EH (cell line): ENCODE measurements at places on chromosomes 5 and 9.

GRCh38 chr5:25858019-25858418 is 1180.4 kb downstream of the CDH9 start:
- DNase-seq, result no peak

DNA sequence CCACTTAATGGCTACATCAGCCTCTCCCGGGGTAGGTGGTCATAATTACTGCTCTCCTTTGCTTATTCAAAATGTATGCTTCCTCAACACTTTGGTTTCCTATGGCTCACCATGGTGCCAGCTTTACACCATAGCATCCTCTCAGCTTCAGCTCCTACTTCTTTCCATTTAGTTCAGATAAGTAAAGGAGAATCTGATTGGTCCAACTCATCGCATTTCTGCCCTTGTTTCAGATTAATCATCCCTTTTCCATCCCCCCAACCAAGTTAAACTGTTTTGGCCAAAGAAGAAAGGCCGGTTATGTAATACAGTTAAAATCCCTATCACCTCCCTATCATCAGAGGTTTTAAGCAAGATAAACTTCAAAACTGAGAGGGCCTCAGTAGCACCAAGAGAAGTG is 130.5 kb downstream of the CETN3 start:
- no peak for DNase-seq

DNA sequence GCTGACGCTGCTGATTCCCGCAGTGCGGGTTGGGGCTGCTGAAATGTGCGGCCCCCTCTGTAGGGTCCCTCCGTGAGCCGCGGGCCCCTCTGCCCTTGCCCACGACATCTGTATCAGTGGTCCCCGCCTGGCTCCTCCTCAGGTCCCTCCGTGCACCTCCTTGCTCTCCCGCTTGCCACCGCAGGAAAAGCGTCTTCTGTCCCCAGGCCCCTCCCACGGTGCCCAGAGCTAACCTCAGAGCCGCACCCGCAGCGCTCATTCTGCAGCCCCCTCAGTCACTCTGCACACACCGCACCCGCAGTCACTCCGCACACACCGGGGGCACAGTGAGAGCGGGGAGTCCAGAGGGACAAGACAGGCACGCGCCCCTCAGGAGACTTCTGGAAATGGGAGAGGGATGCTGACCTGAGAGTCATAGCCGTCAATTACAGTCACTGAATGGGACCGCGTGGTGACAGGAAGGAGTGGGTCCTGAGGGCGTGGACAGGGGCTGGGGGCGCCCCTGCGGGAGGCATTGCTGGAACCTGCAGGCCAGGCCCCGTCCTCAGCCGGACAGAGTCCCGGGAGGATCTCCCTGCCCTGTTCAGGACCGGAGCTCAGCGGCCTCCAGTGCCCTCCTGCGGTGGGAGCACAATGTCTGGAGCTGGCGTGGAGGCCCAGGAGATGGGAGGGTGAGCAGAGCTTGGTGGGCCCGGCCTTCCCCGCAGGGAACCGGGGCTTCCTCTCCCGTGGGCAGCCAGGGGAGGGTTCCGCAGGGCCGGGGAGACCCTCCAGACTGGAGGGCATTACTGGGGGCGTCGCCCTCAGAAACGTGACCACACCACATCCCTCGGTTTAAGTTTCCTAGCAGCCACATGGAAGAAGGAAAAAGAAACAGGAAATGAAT is 66.1 kb upstream of the CTSL start:
- no peak for DNase-seq

DNA sequence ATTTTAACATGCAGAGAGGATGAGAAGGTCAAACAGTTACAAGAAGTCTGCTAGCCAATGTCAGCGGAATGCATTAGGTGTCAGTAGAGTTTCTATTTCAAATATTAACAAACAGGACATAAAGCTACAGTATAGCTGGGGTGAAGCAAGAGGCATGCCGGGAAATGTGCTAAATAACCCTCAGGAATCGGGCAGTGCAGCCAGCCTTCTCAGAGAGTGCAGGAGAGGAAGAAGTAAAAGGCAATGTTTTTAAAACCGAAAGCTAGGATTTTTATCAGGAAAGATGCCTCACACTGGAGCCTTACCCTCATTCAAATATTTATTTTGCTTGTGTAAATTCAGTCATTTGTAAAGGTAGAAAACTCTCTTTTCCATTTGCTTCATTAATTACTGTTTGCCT is 59.1 kb upstream of the SH3GL2 start:
- DNase-seq, result no peak

DNA sequence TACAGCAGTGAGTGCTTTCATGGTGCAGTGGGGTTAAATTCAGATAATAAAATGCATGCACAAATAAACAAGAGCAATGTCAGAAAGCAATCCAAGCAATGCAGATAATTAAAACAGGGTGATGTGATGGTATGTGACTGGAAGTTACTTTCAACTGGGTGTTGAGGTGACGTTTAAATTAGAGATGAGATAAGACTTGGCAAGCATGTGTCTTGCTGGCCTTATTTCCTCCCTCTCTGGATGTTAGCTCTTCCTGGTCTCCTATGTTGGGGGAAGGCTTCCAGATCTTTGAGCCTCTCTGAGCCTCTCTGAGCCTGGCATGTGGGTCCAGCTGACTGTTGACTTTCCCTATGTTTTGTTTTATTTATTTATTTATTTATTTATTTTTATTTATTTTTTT is 54.4 kb downstream of the DOCK2 start:
- peak; percentile 83 for DNase-seq

GRCh38 chr5:56710826-56711590 is 104.3 kb upstream of the MAP3K1 start:
- peak; percentile 98 for DNase-seq

GRCh38 chr9:127390563-127390962 is 6.4 kb upstream of the SLC2A8 start:
- no peak for DNase-seq

- peak; percentile 56 for DNase-seq
Measured at GRCh38 chr9:17531642-17532254, 47.1 kb upstream of the SH3GL2 start.

DNA sequence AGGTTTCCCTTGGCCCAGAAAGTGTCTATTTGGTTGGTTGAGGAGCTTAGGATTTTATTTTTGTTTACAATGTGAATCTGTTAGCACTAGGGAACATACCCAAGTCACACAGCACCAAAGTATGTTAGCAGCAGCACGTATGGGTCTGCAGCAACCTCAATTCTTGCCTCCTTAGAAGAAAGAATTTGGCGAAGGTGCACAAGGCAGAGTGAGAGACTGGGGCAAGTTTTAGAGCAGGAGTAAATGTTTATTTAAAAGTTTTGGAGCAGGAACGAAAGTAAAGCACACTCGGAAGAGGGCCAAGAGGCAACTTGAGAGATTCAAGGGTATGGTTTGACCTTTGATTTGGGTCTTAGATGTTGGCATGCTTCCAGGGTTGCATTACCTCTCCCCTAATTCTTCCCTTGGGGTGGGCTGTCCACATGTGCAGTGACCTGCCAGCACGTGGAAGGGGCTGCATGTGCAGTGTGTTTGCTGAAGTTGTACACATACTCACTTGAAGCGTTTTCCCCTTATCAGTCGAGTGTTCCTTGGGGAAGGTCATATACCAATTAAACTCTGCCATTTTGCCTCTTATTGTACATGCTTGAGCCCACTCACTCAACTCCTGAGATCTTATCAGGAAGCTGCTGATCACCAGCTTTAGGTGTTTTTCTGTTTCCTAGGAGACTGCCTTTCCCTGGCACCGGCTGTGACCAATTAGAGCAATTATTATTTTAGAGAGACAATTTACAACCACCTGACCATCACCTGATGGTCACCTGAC is 64.9 kb upstream of the SHC3 start:
- DNase-seq, result no peak
